ENCODE measurements at places on chromosomes 2 and 18. TPM values are rescaled to one million over a fixed set of nuclear protein-coding genes. Genes with fewer than 3 reads are reported as not detected.

PFN4 gene
- 1.7 TPM for total RNA-seq

PAX8 gene
- 1.5 TPM for total RNA-seq

GFPT1 gene
- total RNA-seq = 47.4 TPM

UBXN2A gene
- total RNA-seq = 14.2 TPM

SNORC gene
- total RNA-seq = 0.72 TPM

MALT1 gene
- total RNA-seq = 56.1 TPM

PLEK gene
- total RNA-seq = under 0.01 TPM

SGPP2 gene
- total RNA-seq = not detected

ANO7 gene
- 1.1 TPM for total RNA-seq

All from fibroblast of the aortic adventitia (primary cell).